ENCODE measurements at places on chromosomes 3 and 15.
A peak's percentile ranks its signal among the peaks of the same experiment; 100 is the strongest.

- DNase-seq, result no peak
These were observed 115.8 kb downstream of the DUT start for GRCh38 chr15:48447058-48447457.

GRCh38 chr15:79090487-79091203 lies at the start of gene RASGRF1:
Gene RASGRF1 (minus strand): TSS chr15:79090780. CDS start chr15:79090498, 282 bp downstream.
- DNase-seq, result no peak

DNA sequence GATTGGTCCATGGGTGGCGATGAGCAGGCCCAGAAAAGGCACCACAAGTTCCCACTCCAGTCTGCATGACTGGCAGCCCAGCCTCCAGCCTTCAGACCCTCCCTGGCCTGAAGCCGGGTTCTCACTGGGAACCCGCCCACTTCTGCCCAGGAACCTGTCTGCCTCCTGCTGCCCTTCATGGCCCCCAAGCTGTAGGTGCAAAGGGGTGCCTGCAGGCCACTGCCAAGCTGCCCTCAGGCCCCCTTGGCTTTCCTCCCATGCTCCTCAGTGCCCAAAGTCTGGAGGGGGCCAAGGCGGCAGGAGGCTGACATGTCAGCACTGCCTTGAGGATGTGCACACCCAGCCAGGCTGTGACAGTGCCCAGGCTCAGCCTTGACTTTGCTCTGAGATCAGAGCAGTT lies 488.5 kb upstream of the THBS1 start:
- no peak for DNase-seq

DNA sequence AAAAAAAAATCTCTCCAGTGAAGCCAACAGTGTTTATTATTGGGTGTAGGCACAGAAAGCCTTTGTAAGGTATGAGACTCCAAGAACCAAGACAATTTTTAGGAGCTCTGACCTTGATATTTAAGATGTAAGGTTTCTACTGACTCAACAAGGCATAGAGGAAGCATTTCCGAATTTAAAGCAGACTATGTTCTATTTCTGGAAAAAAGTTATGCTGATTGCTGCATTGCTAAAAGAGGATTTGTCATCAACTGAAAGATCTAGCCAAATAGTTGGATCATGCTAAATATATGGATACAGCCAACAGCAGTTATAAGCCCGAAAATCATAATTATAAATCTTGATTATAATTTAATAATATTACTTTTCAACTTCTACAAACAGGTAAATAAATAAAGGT lies 53.3 kb upstream of the MELTF start:
- DNase-seq, result no peak

DNA sequence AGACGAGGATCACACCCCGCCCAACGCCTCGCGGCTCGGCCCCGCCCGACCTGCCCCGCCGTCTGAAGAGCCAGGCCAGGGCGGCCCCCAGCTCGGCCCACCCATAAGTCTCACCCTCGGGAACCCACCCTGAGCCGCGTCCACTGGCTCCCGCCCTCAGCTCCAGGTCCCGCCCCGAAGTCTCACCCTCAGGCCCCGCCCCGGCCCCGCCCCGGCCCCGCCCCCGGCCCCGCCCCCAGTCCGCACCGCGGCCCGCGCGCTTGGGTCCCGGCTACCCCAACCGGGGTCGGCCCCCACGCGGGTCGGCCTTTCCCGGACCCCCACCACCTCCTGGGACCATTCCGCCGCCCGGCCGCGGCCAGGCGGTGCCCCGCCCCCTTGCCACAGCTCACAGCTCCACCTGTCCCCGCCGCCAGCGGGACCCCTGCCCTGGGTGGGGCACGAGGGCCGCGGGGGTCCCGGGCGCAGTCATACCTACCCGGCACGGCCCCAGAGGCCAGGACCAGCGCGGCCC lies 489 bp downstream of the CSPG5 start:
- DNase-seq, result peak; percentile 46

GRCh38 chr15:96334017-96334704 lies 3.7 kb downstream of the NR2F2 start:
- peak; percentile 79 for DNase-seq

DNA sequence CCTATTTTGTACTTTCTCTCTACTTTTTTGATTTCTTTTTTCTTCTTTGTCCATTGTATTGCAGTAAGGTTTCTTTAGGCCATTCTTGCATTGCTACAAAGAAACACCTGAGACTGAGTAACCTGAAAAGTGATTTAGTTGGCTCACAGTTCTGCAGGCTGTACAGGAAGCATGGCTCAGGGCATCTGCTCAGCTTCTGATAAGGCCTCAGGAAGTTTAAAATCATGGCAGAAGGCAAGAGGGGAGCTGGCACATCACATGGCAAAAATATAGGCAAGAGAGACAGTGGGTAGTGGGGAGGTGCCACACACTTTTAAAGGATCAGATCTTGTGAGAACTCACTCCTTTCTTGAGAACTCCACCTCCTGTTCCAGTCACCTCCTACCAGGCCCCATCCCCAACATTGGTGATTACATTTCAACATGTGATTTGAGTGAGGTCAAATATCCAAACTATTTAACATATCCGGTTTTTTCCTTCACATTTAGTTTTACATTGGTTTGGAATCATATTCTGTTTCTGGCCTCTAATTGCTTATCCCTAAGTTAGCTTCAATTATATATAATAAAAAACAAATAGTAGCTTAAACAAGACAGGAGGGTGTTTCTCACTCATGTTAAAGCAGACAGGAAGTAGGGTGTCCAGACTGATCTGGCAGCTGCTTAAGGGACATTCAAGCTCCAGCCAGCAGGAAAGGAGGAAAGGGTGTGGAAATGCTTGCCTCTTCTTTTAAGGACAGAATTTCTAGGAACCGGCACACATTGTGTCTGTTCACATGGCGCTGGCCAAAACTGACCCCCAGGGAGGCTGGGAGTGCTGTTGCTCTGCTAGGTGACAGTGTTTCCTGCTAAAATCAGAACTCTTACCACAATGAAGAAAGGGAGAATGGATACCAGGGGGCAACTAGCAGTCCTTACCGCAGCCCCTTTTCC lies 28.8 kb upstream of the SKOR1 start:
- DNase-seq, result no peak

- no peak for DNase-seq
These were observed 394.2 kb downstream of the EDEM1 start for GRCh38 chr3:5581743-5582142.

GRCh38 chr3:158731938-158732855 lies at the start of gene RARRES1:
Gene RARRES1 (minus strand): TSS chr3:158732457. CDS start chr3:158732415, 42 bp downstream.
- peak; percentile 75 for DNase-seq

DNA sequence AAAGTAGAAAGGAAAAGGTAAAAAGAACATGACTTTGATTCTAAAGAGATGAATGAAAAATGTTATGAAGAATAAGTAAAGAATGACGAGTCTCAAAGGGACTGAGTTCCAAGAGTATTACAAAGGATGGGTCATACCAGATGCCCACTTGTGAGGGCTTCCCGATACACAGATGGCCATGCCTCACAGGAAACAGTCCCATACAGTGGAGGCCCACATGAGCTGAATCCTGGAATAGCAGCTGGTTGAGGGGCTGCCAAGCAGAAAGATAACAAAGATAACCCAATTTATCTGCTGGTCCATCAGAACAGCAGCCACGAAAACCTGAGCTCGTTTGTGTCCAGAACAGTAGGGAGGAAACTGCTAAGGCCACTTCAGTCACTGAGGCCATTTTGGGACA lies 3.7 kb downstream of the SSR3 start:
- DNase-seq, result no peak

DNA sequence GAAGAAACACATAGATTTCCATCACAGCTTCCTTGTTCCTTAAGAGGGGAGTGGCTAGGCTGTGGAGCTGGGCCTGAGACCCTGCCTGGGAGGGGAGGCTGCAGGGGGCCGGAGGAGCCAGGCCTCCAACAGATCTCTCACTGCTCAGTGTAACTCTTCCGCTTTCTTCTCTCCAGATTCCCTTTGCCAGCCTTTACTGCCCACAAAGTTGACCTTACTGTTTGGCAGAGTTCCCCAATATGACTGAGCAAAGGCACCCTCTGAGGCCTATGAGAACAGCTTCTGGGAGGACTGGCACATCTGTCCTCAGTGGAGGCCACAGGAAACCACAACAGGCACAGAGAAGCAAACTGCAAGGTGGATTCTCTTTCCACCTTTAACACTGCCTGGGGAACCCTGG lies 38.1 kb downstream of the SLCO2A1 start:
- DNase-seq, result no peak

DNA sequence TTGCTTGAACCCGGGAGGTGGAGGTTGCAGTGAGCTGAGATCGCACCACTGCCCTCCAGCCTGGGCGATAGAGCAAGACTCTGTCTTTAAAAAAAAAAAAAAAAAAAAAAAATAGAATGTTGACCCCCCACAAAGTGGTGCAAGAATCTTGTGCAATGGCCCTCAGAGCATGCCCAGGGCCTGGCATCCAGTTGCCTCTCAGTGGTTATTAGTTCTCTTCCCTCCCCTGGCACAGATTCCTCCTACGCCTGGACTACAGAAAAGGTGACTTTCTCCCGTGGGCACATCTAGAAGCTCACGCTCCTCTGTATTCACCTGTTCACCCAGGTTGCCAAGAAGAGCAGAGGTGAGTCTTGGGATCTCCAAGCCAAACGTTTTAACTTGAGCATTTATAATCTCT lies 36.7 kb downstream of the ACSBG1 start:
- no peak for DNase-seq

GRCh38 chr3:174532216-174532615 lies 326.9 kb upstream of the NAALADL2 start:
- DNase-seq, result no peak

GRCh38 chr3:58359621-58360020 lies 26.9 kb downstream of the PXK start:
- DNase-seq, result no peak

DNA sequence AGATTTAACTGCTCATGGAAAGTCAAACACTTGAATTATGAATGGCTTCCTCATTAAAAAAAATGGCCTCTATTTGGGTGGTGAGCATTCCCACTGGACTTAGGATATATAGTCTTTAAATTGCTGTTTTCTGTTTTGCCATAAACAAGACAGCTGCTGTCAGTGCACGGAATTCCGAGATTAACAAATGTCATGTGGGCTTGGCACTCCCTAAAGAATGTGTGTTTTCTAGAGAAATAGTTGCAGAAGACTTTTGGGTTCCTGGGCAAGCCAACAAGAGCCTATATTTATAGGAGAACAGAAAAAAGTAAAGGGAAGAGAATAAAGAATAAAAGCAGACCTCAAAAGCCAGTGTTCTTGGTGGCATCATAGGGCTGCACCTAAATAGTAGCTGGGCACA lies 13.6 kb upstream of the TFG start:
- DNase-seq, result no peak

- peak; percentile 82 for DNase-seq
These were observed 1.2 kb downstream of the RGMA start for GRCh38 chr15:93087825-93088199.

DNA sequence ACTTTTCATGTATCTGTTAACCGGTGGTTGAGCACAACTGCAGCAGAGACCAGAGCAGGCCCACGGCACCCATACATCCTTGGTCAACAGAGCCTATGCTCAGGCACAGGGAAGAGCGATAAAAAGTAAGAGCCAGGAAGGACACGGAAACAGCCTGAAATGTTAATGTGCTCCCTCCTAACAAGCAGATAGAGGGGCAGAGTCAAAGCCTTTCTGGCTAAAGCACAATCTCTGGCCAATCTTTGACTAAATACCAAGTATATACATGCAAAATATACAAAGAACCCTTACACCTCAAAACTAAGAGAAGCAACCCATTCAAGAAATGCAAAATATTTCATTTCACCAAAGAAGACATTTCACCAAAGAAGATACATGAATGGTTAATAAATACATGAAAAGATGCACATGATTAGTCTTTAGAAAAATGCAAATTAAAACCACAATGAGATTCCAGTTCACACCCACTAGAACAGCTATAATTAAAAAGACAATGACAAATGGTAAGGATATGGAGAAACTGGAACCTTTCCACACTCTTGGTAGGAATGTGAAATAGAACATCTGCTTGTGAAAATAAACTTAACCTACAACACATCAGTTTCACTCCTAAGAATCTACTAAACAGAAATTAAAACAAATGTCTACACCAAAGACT lies 88.0 kb downstream of the OSBPL10 start:
- no peak for DNase-seq

GRCh38 chr3:49535971-49536874 lies 18.1 kb upstream of the BSN start:
- no peak for DNase-seq

DNA sequence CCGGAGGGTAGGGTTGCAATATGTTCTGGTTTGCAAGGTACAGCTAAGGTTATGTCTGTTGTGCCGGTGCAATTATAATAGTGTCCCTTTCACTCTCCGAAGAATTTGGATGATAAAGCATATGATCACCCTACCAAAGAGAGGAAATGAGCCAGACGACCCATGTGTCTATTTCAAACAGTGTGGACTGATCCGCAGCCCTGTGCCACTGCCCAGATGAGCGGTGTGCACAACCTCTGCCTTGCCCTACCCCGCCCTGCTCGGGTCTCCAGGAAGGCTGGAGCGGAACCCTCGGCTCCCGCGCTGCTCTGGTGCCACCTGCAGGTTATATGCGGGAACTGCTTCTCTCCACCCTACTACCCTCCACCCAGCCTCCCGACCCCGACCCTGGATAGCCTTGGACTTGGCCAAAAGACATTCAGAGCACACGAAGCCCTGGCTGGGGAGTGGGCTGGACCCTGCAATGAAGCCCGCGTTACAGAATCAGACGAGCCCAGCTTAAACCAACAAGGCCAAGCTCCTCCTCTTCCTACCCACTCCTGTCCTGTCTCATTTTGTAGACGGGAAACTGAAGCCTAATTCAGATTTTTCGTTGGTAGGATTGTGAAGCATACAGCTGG lies 68.4 kb upstream of the CHRNB4 start:
- peak; percentile 84 for DNase-seq

DNA sequence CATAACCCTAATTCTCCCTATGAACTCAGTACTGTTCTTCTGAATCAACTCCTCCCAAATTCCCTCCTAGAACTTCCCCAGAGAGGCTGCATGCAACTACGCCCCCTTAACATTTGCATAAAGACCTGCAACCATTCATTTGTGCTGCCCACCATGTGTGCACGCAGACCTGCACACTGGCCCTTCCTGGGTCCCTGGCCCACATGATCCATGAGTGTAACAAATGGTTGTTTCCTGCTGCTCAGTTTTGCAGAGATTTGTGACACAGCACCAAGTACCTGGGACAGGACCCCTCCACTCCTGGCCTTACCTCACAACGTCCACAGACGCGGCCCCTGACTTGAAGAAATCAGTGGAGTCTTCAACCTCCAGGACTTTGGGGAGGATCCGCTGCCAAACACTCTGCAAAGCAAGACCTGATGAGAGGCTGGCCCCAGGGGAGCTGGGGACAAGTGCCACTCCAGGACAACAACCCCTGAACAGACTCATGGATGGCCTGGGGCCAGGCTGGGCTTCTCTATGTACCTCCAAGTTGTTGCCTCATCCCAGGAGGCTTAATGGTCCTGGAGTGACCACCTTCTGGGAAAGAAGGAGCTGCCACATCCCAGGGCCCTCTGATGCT lies 33.8 kb downstream of the ALDH1L1 start:
- DNase-seq, result no peak

GRCh38 chr3:46695177-46695961 lies 1.9 kb upstream of the ALS2CL start:
- DNase-seq, result peak; percentile 53

- DNase-seq, result no peak
These were observed 17.9 kb downstream of the PAK6 start for GRCh38 chr15:40256638-40257235.

- DNase-seq, result no peak
These were observed 9.1 kb downstream of the FES start for GRCh38 chr15:90893175-90894090.
